ENCODE measurements at places on chromosomes 5 and 9.

GRCh38 chr5:171496456-171496855 lies 77.0 kb downstream of the FGF18 start:
- peak; percentile 65 for DNase-seq

DNA sequence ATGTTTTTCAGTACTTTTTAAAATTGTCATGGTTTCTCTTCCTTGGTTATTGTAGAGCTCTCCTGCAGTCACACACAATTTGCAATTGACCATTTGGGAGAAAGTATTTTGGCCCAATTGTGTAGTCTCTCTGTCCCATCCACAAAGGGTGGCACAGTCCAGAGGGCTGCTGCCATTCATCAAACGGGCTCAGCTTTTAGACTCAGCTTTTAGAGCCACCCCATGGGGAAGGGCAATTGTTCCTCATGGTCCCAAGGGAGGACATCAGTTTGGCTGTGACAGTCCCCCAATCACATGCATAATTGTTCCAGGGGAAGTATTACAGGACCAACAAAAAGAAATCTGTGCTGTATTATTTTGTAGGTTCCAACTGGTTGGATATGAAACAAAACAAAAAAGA lies 207.6 kb downstream of the ZNF462 start:
- DNase-seq = no peak

- no peak for DNase-seq
Observed at GRCh38 chr9:137021979-137022661, 5.9 kb downstream of the ABCA2 start.

- no peak for DNase-seq
Observed at GRCh38 chr9:19050637-19051591, 1.7 kb downstream of the RRAGA start.

DNA sequence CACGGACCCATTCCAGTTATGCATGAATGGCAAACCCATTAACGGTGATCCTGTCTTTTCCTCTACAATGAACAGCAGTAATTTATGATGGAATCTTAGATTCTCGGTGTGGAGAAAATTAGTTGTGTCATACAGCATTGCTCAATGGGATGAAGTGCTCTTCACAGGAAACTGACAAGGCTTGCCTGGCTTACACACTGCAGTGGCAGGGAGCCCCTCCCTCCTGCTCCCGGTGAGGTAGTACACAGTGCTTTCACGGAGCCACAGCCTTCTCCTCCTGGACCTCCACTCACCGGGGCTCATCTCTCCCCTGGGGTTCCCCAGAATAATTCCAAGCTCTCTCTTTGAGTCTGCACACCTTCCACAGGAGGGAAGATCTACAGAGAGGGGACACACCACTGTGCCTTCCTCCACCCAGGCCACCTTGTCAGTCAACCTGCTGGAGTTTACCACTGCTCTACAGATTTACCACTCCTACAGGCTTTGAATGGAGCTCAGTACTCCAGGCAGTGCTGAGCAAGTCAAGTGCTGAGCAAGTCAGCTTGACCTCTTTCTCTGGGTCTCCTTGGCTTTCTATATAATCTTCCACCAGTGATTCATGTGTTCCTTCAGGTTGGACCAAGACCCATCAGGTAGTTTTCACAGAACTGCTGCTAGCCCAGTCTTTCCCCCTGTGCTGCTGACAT lies 59.1 kb upstream of the TBC1D2 start:
- DNase-seq = no peak

DNA sequence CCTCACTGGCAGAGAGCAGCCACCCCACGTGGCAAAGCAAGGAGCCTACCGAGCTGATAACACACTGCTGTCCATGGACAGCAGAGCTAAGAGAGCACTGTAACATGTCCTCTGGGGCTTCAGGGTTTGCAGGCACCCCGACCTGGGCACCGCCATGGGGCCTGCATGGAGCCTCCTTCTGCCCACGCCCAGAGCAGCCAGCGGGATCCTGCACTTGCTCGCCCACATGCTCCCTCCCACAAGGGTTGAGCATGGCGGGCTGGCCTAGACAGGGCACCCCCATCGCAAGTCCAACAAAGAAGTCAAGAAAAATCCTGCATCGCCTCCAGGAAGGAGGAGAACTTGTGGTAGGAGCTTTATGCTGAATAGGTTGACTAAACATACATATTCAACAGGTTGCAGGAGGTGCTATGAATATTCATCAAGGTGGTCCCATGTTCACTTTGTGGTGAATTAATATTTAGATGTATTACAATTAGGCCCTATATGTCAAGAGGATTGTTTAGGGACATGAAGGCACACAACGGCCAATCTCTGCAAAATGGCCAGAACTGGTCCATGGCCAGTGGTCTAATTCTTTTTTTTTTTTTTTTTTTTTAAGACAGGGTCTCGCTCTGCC lies 3.8 kb upstream of the MIGA2 start:
- DNase-seq = no peak

GRCh38 chr5:152372875-152373274 lies 32.2 kb downstream of the NMUR2 start:
- DNase-seq = no peak

- no peak for DNase-seq
Observed at GRCh38 chr5:176174345-176175025, 63.7 kb upstream of the SIMC1 start.

DNA sequence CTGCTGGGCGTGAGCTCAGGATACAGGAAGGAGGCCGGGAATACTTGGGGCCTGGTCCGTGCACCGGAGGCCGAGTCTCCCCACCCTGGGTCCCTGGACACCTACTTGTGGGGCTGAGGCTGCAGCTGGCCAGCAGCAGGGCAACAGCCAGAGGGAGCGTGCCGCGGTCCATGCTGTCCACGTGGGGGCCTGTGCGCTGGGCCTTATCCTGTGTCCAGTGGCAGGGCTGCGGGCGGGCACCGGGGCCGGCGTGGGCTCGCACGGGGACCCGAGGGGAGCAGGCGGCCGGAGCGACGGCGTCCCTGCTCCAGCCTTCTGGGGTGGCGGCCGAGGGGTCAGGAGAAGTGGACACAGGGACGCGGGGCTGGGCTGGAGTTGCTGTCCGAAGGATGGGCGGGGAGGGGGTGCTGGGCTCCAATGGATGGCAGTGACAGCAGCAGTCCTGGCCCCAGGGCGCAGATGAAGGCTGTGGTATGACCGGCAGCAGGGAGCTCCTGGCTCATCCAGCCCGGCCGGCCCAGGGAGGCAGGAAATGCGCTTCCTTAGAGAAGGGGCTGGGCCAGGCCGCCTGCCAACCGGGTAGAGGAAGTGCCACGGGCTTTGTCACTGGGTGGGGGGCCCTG lies at the start of gene ENG:
ENG (minus strand) TSS at position 475 of the 623 bp plus-strand sequence; CDS start at position 172, 303 bp downstream.
- DNase-seq = peak; percentile 87

DNA sequence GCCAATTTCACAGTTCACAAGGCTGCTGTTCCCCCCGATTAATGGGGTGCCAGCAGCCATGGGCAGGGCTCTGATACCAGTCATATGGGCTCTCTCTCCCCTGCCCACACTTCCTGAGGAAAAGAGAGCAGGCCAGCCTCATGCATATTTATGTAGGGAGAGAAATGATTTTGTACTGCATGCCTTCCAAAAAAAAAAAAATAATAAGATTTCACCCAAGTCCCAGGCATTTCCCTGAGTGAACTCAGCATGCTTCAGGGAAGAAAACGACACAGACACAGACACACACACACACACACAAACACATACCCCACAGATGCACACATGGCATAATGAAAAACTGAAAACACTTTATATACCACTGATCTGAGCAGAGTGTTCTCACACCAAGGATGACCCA lies 232.8 kb downstream of the ASTN2 start:
- DNase-seq = no peak

DNA sequence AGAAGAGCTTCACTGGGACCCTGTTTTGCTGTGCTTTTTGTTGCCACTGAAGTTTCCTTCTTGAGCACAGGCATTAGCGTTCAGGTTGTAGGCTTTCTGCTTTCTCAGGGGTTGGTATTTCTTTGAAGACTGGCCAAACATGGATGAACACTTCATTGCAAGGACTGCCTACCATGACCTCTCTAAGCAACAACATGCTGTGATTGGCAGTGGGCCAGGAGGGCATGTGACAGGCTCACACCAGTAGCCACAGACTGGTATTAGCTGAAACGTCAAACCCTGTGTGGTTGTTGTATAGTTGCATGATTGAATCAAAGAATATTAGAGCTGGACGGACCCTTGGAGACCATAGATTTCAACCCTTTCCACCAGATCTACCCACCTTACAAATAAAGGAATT lies 20.0 kb upstream of the MLANA start:
- DNase-seq = no peak

DNA sequence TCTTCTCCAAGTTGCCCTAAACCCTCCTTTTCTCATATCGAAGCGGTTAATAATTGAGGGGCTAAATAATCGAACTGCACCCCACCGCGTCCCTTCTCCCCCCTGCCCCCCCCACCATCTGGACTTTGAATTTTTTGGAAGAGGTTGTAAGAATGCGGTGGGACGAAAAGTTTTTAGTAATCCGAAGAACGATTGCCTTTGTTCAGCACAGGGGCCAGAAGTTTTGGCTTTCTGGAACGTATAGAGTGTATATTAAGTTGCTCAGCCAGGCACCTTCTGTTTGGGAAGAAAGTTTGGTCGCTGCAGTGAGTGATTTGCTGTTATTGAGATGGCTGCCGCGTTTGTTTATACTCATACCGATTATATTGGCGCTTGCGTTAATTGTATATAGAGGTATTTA lies 518 bp downstream of the ERBIN start:
- no peak for DNase-seq

DNA sequence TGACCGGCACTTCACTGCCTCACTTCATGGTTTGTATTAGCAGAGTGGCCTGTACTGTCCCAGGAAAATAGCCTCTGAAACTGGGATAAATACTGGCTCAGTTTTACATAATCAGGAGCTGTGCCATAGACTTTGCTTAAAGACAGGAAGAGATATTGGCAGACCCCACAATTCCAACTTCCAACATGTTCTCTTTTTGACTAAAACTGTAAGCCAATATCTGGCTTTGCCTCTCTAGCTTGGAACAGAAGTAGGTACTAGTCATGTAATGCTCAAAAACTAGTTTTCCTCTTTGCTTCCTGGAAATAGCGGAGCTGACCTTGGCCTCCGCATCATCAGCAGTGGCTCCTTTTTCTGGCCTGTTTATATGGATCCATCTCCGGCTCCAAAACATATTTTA lies 276.9 kb downstream of the CDH9 start:
- no peak for DNase-seq

DNA sequence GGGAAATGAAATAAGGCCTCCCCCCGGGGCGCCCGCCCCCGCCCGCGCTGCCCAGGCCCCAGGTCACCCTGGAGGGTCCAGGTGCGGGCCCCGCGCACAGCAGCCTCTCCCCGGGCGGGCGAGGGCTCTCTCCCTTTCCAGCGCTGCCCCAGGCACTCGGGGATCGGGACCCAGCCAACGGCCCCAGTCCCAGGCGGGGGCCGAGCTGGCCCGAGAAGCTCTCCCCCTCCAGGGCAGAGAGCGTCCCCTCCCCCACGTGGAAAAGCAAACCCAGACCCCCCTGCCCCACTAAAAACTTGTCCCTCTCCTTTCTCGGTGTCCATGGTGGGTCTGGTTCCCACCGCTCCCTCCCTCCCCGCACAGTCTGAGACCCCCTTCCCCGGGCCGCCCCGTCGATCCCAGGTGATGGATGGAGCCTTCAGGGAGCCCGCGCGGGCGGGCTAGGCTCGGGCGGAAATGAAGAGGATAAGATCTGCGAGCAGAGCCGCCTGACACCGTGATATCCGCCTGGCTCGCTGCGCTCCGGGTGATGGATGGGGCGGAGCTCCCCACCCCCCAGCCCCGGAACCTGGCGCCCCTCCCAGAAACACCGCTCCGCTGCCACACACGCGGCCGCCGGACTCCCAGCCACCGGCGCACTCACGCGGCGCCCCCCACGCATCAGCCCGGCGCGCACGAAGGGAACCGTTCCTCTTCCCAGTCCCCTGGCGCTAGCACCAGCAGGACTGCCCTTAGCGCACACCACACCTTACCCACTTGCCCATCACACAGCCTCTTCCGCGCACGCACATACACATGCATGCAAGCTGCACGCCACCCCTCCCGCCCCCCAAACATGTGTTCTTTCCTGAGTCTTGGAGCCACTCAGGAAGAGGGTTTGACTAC lies 81.7 kb upstream of the ZBTB43 start:
- DNase-seq = no peak

DNA sequence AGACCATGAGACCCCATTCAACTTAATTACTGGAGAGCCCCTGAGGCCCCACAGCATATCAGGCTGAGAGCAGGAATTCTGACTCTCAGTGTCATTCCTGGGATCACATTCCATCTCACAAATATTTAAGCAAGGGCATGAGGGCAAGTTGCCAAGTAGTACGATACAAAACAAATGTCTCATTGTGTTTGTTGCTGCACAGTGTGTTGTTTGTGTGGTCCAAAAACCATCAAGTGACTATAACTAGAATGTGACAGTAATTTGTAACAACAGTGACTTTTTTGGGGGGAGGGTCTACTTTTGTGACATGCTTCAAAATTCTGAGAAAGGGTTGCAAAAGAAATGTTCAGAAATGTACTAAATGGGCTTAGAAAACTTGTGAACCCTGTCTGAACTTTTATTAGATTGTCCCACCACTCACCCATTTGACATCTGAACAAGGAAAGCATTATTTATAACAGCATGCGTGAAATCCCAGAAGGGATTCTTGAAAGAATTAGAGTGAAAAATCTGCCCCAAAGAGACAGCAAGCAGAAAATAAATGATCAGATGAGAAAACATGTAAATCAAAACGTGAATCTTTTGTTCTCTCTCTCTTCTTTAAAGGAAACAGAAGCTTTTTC lies 347.0 kb downstream of the NTRK2 start:
- DNase-seq = no peak

GRCh38 chr5:31866166-31866565 lies 227.2 kb downstream of the PDZD2 start:
- no peak for DNase-seq

- DNase-seq = no peak
Observed at GRCh38 chr9:18023332-18023731, 444.5 kb downstream of the SH3GL2 start.

DNA sequence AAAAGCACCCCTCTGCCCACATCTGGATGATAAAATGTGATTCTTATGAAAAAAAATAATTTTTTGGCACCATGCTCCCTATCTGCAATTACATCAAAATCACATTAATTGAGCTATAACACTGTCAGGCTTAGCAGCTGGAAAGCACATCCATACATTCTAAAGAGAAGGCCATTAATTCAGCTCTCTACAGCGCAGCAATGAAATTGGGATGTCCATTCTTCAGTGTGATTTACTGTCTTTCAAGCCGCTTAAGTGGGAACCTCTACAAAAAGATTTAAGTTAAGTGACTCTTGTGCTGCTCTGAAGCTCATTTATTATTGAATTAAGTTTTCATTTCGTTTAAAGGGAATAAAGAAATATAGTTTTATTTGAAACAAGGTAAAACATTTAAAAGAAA lies 171.3 kb downstream of the EBF1 start:
- DNase-seq = no peak

GRCh38 chr5:124883681-124884080 lies 137.2 kb upstream of the ZNF608 start:
- no peak for DNase-seq

GRCh38 chr5:153885141-153885540 lies 153.6 kb downstream of the FAM114A2 start:
- no peak for DNase-seq

- peak; percentile 22 for DNase-seq
Observed at GRCh38 chr5:67094476-67095300, 101.9 kb downstream of the CD180 start.

Measured in tibial artery (tissue), 4 donors.